CD4-positive, alpha-beta T cell treated with Interleukin-12 subunit alpha and Interleukin-12 subunit beta, for 1 hour (primary cell): ENCODE measurements at places on chromosomes 3 and 15.
A peak's percentile ranks its signal among the peaks of the same experiment; 100 is the strongest.

- DNase-seq = no peak
These were observed 15.3 kb downstream of the P2RY14 start for GRCh38 chr3:151262871-151263525.

- peak; percentile 89 for DNase-seq
These were observed 17.2 kb upstream of the ANKDD1A start for GRCh38 chr15:64894395-64895056.

GRCh38 chr3:138492980-138493675 lies 58.7 kb downstream of the ESYT3 start:
- DNase-seq = no peak

- no peak for DNase-seq
These were observed 37.1 kb downstream of the NANOGP8 start for GRCh38 chr15:35047996-35048395.

- peak; percentile 67 for DNase-seq
These were observed 39.6 kb downstream of the TGM4 start for GRCh38 chr3:44913868-44914468.

DNA sequence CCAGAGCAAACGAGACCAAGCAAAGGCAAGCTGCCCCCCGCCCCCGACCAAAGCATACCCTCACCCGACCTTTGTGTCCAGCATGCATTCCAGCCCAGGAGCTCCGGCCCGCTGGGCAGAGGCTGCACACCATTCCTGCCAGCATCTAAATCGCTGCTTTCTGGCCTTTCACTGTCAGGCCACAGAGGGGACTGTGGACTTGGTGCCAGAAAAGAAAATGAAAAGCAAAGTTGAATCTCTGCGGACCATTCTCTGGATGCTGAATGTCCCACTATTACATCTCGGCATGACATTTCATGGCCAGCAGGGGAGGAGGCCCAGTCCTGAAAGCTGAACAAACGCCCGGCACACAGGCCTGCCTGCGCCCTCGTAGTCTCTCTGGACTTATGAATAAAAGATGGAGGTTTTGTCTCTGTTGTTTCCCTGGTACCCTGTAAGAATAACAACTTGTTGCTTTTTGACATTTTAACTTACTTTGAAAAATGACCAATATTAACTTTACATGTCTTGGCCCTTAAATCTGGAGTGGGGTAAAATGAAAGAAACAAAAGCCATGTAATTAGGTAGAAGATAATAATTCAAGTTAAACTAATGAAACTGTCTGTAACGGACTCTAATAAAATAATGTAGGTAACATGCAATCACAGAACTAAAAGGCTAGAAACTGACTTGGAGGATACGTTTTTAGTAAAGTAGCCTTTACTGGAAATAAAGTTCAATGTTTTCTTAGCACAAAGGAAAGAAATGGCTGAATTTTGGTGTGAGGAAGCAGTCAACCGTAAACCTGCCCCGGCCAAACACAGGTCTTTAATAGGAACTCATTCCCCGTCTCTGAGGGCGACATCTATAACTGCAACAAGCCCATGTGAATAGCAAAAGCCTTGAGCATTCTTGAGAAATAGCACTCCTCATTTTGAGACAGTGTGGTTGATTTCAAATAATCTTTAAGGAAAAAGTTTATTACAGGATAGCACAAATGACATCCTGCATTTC lies 12.7 kb downstream of the IL17RD start:
- no peak for DNase-seq

DNA sequence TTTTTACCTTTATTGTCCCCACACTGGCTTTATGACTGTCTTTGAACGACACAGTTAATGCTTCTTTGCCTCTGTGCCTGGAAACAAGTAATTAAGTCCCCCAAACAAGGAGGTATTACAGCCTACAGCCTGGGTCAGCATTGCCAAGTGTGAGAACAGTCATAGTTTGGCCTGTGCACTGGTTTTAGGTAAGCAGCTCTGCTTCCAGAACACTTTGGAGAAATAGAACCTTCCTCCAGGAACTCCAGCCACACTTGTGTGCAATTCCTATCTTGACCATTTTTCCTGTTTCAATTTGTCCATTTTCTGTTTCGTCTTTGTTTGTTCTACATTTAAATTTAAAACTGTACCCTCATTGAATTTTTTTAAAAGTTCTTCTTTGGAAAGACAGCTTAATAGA lies 568.2 kb downstream of the TUSC7 start:
- no peak for DNase-seq

DNA sequence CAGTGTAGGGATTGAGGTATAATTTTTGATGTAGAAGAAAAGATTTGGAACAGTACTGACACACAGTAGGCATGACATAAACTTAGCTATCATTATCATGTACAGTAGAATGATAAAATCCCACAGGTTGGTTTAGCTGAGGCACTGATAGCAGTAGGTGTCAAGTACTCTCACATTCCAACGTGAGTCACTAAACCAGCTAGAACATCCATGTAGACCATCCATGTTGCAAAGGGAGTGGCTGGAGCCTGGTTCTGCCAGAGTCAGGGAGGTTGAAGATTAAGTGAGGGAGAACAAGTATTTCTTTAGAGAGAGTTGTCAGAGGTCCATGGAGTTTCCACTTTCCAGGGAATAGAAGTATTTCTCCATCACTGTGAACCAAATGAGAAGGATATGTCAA lies 157.2 kb upstream of the TMEM108 start:
- DNase-seq = no peak

DNA sequence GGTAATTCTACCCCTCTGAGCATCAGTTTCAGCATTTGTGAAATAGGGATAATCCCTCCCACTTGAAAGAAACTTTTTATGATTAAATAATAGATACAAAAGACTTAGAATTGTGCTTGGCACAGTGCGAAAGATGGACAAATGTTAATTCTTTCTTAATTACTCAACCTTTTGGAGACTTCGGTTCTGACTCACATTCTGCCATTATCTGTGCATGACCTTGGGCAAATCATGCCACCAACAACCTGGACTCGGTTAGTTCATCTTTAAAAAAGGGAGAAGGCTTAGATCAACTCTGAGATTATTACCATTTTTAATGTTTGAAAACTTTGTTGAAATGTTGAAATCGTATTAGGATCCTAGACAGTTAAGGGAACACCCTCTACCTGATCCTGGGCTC lies 40.6 kb upstream of the POLR2M start:
- DNase-seq = no peak

DNA sequence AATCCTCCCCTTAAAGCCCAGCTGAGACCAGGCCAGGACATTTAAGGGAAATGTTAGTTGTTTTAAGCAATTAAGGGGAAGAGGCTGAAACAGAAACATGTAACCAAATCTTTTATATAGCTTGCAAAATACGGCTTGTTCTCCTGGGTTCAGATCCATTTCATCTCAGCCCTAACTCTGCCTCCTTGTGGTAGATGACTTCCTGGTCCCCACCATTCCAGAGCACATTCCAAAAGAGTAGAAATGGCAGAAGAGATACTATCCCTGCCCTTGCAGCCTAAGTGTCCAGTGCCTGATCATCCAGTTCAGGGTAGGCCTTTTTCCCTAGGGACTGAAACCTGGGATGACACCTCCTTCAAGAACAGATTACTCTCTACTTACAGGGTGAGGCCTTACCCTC lies 266.2 kb upstream of the VEPH1 start:
- no peak for DNase-seq

DNA sequence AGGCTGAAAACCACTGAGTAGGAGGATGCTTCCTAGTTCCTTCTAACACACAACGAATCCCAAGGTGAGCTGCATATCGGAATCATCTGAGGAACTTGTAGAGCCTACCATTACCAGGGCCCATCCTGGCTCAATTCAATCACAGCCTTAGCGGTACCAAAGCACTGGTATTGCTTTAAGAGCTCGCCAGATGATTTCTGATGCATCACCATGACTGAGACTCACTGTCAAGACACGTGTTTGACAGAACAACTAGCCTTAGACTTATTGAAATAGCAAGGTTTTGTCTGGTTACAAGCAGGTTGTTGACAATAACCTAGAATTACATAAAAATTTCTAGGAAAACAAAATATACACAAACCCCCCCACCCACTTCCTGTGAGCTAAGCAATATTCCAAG lies 68.5 kb downstream of the CBLB start:
- no peak for DNase-seq

- no peak for DNase-seq
These were observed 988 bp upstream of the NFKBIZ start for GRCh38 chr3:101848326-101848725.

DNA sequence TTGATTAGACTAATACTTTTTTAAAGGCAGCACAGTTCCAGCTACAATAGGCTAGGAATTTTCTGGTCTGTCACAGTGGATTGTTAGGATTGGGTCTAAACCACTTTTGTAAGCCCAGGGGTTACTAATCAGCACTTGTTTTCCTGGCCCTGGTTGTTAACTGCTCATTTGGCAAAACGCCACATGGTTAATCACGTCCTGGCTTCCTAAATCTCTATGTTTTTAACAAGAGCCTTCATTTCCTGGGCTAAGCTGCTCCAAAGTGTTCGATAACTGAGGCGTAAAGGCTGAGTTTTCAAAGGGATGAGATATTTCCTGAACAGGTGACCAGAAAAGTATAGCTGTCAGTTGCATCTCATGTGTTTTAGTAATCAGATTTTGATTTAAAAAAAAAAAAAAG lies 38.9 kb upstream of the CLRN1 start:
- DNase-seq = no peak

DNA sequence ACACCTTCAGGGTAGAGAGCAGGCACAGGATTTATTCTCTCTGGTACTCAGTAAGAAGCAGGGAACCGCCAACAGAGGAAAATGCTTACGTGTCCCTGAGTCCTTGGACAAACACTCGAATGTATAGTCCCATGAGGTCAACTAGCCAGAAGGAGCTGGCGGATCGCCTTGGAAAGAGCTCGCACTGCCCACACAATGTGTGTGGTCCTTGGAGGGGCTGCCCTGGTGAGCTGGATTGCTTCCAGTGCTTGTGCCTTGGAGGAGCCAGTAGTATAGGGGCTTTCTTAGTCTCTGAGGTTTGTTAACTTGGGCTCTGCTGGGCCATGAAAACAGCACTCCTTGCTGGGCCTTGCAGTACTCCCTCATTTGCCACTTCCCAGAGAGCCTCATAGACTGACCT lies 40.7 kb upstream of the VILL start:
- no peak for DNase-seq

DNA sequence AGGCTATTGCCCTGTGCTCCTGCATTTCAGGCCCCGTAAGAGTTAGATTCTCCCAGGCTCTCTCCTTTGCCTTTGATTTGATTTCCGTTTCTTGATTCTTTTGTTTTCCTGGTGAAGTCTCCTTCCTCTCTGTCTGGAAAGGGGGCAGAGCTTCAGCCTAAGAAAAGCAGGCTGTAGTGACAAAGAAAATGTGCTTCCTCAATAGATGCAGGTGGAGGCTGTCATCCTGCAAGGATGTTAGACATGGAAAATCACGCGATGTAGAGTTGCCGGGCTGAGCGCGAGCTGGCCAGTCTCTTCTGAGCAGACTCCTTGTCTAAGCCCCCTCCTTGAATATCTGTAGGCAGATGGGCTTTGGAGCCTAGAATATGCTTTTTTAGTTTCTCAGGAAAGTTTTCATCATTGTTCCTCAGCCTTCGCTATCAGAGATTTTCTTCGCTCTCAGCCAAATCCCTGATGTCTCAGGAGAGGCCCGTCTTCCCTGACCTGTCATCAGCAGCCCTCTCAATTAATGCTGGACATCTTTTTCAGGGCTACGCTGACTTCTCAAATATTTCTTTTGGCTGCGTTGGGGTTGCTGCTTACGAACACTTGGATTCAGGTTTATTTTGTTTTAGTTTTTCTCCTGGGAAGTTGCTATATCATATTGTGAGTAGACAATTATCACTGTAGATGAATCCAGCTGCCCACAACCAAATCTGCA lies 163.6 kb downstream of the ITPR1 start:
- no peak for DNase-seq

DNA sequence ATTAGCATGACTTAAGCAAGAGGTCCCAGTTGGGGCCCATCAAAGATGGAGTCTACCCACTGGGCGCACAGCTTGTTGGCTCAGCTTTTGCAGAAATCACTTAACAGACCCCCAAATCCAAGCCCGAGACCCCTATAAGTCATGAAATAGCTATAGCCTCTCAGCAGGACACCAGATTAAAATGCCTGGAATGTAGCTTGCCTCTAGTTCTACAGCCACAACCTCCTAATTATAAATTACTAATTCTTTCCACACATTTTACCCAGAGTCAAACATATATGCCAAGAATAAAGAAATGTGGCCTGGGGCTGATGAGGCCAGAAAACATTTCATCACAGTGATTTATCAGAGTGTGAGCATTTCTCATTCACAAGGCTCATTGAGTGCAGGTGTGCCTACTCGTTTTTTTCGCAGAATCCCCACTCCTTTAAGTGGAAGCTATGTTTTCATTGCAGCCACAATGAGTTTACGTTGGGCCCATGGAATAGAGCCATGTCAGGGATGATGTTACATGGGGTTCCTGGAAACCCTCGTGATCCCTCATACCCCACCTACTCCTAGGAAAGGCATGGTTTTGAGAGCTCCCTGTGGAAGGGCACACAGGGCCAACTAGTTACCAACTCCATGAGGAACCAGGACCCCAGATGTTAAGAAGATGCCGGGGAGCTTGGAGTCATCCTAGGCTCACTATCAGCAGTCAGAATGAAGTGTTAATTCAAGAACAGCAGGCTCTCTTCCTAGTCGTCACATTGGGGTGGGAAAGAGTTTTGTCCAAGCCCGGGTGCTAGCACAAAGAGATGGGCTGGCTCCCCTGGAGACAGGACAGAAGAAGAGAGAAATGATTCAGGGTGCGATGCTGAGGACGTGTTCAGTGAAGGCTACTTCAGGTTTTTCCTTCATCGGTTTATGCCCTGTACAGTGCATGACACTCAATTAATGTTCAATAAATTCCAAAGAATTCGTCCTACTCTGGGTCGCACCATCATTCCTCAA lies 90.2 kb upstream of the ABHD17C start:
- no peak for DNase-seq

GRCh38 chr3:9146367-9147071 lies 102.9 kb downstream of the SRGAP3 start:
- no peak for DNase-seq

- DNase-seq = no peak
These were observed 11.1 kb upstream of the ZNF620 start for GRCh38 chr3:40494698-40495097.

GRCh38 chr3:177037241-177037640 lies 160.0 kb downstream of the TBL1XR1 start:
- DNase-seq = no peak

DNA sequence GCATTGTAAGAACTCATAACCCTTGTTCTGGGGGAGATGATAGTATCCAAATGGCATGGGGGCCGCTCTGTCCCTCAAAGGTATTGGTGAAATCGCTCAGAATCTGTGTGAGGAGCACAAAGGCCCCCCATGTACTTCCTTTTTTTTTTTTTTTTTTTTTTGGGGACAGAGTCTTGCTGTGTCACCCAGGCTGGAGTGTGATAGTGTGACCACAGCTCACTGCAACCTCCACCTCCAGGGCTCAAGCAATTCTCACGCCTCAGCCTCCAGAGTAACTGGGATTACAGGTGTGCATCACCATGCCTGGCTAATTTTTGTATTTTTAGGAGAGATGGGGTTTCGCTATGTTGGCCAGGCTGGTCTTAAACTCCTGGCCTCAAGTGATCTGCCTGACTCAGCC lies 37.0 kb downstream of the CMTM8 start:
- DNase-seq = no peak

- DNase-seq = no peak
These were observed 53.1 kb downstream of the TGFBR2 start for GRCh38 chr3:30659270-30660130.

- DNase-seq = no peak
These were observed 31.2 kb downstream of the WNT5A start for GRCh38 chr3:55455915-55456314.
